HT1080 (cell line): ENCODE measurements at places on chromosomes 16 and 17.

DNA sequence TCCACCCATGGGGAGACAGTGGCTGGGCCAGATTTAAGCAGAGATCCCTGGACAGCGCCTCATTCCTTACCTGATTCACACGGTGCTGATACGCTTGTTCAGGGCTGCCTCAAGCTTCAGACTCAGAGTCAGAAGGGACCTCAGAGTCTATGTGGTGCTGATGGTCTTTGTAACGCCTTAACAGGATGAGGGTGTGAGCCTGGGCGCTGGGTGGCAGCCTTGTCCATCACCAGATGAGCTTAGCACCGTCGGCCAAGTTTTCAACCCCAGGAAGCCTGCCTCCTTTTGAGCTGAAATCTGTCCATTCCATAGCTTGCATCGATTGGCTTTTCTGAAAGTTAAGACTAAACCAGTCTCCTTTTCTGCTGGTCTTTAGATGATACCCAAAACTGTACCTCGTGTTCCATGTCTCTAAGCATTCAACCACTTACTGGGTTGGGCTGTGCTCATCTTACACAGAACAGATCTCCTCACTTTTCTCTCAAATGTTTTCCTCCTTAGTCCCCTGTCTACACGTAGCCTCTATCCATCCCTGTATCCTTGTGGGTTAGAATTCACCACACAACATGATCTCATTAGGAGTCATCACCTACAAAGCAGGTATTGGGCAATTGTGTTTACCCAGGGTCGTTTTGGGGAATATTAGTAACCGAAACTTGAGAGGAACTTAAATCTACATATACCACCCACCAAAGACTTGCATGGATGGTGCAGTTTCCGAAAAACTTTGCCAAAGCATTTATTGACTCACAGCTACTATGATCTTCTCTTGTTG lies 573.4 kb downstream of the CDH13 start:
- peak; percentile 78 for DNase-seq

- no peak for DNase-seq
These were observed 5.2 kb upstream of the TCAP start for GRCh38 chr17:39660011-39660360.

DNA sequence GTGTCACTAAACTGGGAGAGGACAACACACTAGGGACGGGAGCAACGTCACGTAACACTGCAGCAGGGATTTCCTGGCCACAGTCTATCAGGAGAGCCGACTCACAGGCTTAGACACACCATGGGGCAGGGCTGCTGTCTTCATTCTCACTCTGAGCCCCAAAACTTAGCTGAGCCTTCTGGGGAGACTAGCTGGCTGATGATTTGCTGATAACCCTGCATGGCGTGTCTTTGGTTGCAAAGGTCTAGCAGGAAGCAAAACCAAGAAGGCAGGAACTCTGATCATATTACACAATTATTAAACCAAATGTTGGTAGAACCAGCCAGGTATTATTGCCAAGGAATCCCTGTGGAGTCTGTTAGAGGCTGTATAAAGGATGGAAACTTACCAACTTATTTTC lies 345.0 kb downstream of the SLC39A11 start:
- DNase-seq, result no peak

DNA sequence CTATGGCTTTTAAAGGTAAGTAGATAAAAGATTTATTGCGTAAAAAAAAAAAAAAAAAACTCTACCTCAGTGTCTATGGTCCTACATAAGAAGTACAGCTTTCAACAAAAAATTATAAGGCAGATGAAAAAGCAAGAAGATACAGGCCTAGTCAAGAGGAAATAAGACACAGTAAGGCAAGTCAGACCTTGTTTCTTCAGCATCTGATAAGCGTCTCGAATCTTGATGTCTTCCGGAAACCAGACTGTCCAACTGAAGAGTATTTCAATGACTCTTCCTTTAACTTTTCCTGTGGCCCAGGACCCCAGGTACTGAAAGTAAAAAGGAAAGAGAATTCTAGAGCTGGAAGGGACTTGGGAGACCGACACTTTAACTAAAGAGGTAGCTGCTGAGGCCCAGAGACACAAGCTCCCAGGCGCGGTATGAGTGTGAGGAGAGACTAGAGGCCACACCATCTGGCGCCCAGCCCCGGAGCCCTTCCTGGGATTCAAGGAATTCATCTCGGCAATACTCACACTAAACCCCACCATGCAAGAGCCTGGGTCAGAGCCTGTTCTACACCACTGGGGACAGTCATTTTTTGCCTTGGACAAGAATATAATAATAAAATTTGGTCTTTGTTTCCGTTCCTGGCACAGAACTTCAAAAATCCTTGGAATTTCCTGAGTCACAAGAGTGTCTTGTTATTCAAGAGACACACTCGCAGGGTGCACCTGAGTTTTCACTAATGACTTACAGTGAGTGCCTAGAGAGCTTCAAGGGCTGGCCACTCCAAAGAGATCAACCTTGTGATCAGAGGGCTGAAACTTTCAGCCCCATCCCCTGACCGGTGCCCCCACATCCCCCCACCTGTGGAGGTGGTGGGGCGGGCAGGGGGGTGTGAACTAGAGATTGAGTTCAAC lies 18.6 kb downstream of the GGA2 start:
- DNase-seq, result peak; percentile 57

GRCh38 chr17:39139161-39139511 lies 12.3 kb downstream of the PLXDC1 start:
- peak; percentile 86 for DNase-seq

- DNase-seq, result no peak
These were observed 66.8 kb downstream of the KPNA2 start for GRCh38 chr17:68102318-68102758.

- DNase-seq, result no peak
These were observed 249.4 kb downstream of the SNX29 start for GRCh38 chr16:12225806-12226465.

DNA sequence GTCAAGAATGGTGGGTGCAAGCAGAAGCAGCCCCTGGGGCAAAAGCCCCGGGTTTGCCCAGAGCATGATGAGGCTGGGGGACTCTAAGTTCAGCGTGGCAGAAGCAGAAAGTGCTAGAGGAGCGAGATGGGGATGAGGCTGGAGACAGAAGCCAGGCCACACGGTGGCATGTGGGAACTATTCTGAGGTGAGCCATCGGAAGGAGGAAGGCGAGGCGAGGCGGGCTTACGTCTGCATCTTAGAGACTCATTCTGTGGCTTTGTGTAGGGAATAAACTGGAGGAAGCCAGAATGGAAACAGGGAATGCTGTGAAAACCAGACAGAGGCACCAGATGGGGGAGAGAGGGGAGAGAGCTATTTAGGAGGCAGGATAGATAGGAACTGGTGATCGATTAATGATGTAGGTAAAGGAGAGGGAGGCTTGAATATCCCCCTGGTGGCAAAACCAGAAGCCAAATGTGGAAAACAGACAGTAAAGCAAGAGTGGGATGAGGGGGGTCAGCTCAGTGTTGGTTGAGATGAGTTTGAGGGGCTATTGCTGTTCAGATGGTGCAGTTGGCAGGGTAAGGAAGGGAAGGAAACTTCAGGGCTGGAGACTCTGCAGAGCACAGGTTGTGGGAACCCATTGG lies 3.1 kb upstream of the TNFSF13 start:
- DNase-seq, result no peak

DNA sequence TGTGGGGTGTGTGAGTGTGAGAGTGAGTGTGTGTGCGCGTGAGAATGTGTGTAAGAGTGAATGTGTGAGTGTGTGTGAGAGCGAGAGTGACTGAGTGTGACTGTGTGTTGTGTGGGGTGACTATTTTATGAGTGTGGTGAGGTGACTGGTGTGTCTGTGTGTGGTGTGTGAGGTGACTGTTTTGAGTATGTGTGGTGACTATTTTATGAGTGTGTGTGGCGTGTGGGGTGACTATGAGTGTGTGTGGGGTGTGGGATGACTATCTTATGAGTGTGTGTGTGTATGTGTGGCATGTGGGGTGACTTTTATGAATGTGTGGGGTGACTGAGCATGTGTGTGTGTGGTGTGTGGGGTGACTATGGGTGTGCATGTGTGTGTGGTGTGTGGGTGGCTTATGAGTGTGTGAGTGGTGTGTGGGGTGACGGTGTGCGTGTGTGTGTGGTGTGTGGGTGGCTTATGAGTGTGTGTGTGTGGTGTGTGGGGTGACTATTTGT lies 152.9 kb upstream of the PLCG2 start:
- DNase-seq, result peak; percentile 28

DNA sequence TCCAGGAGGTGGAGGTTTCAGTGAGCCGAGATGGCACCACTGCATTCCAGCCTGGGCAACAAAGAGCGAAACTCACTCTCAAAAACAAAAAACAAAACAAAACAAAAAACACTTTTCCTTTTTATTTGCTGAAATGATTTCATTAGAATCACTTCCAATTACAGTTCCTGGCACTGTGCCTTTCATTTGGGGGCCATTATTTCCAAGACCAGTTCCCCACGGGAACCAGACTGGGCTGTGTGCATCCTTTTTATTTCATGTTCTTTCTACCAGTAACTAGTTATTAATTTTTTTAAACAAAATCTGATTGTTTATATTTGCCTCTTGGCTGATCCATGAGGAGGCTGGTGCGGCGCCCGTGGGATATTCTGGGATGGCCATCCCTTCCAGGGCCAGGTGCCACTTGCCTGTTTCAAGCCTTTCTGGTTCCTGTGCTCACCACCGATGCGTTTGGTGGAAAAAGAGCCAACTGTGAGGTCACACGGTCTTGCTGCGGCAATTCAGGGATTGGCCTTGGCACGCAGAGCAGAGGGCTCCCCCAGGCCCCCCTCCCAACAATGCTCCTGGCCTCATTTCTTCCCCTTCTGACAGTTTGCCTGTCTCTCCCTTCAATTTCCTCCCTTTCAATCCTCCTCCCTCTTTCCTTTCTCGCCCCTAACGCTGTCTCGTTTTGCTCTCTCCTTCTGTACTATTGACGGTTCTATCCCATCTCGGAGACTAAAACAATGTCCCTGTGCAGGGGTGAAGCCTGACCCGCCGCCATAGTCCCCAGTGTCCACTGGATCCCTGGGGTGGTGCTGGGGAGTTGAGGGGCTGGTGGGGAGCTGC lies 13.4 kb downstream of the UBALD1 start:
- DNase-seq, result no peak

DNA sequence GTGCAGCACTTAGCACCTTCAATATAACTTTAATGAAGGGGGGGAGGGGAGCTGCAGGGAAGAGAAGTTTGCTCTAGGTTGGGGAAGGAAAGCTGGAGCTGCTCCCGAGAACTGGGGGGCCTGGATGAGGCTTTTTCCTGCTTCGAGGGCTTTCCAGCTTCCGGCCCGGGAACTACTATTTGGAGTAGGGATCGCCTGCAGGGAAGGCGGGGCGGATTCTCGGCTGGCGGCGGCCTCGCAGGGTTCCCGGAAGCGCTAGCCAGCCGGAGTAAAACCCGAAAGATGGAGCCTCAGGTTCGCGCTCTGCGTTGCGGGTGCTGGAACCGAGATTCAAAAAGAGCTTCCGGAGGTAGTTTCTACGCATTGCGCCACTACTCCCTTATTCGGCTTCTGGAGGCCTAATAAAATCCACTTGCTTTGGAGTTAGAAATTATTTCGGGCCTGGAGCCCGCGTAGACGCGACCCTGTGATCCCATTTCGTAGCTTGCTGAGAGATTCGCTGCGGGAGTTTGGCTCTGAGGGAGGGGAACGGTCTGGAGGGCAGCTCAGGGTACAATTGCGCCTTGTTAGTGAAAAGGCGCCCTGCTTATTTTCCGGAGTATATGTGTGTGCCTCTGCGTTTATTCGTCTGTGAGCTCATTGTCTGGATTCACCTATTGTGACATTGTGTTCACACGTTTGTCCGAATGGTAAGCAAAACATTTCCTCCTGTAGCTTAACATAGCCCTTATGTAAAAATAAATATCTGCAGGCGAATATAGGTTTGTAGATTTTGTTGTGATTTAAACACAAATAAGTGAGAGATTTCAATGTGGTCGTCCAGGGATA lies 652 bp downstream of the PRAC2 start:
- no peak for DNase-seq

DNA sequence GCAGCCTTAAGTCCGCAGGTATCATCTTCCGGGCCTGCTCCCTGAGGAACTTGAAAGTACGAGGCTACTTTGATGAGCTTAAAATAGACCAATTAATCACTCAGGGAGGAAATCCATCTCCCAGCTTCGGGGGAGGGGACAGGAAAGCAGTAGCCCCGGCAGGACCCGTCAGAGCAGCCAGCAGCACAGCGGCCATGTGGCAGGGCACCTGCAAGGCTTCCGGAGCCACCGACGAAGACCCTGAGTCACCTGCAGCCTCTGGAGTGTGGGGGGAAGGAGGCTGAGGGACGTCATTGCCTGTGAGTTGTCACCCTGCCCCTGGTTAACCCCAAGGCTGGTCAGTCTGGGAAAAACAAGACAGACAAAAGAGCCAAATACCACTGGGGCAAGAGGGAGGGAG lies 4.4 kb upstream of the CYB561 start:
- peak; percentile 85 for DNase-seq

DNA sequence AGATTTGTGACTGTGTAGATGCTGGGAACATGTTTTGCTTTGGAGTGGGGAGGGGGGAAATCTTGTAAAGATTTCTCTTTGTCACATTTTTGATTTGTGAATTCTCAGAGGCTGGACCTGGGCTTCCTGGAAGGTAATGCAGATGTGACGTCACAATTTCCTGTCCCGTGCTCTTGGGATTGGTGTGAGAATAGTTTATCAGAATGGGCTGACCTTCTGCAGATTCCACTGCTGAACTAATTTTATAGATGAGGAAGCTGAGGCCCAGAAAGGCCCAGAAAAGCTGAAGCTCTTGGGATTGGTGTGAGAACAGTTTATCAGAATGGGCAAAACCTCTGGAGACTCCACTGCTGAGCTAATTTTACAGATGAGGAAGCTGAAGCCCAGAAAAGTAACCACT lies 34.0 kb downstream of the HS3ST3B1 start:
- no peak for DNase-seq

DNA sequence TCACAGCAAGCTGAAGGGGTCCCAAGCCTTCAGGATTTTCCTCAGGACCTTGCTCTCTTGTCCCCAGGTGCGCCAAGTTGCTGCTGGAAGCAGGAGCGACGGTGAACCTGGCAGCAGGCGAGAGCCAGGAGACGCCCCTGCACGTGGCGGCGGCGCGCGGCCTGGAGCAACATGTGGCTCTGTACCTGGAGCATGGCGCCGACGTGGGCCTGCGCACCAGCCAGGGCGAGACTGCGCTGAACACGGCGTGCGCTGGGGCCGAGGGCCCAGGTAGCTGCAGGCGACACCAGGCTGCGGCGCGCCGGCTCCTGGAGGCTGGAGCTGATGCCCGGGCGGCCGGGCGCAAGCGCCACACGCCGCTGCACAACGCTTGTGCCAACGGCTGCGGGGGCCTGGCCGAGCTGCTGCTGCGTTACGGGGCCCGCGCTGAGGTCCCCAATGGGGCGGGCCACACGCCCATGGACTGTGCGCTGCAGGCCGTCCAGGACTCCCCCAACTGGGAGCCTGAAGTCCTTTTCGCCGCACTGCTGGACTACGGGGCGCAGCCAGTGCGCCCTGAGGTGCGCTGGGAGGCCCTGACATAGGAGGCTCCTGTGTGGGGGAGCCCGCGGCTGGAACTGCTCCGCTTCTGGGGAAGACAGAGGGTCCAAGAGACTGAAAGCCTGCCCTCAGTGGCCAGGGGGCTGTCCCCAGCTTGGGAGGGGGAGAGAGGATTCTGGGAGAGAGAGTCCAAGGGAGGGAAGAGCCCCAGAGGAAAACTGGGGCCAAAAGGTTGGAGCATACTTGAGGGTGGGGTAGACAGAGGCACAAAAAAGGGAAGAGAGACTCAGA lies 6.4 kb downstream of the ASB16 start:
- no peak for DNase-seq
